ENCODE measurements at places on chromosomes 2 and 18.

DNA sequence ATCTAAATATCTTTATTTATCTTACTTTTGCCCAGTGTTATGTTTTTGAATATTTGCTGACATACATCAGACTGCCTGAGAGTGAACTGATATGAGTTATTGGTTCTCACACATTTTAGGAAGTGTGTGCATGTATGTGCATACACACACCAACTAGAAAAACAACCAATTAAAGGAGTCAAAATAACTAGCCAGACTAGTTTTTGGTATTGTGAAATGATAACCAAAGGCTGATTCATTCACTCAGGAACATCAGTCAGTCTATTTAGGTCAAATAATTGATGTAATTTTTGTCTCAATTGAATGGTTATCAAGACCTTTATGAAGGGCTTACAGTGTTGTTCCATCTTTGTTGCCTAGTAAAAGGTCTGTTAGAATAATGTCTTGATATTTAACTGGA lies 369.3 kb upstream of the VRK2 start:
- DNase-seq: no peak

GRCh38 chr2:79620679-79621078 lies 107.8 kb downstream of the CTNNA2 start:
- no peak for DNase-seq

- DNase-seq: no peak
Observed at GRCh38 chr2:228447266-228447915, 265.9 kb upstream of the SPHKAP start.

- peak; percentile 18 for DNase-seq
Observed at GRCh38 chr18:23662309-23663263, at the start of gene ANKRD29. Gene ANKRD29, minus strand, starts transcription at chr18:23662911. Its CDS starts 181 bp downstream, at chr18:23662730.

DNA sequence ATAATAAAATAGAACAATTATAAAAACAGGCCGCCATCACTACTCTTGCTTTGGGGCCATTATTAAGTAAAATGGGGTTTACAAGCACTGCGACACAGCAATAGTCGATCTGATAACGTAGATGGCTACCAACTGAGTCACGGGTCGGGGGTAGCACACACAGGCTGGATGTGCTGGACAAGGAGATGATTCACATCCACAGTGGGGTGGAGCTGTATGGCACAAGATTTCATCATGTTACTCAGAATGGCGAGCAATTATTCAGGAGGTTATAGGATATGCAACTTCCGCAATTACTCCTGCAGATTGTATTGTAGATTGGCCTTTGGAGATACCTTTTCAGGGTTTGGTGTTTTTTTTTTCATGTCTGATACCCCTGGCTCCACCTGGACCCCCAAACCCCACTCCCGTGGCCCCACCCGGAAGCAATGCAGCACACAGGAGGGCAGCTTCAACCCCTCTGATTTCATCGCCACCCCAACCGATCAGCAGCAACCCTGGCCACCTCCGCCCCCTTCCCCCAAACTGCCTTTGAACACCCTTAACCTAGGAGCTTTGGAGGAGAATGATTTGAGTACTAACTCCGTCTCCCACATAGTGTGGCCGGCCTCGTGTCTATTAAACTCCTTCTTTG lies 21.4 kb upstream of the MLPH start:
- no peak for DNase-seq

DNA sequence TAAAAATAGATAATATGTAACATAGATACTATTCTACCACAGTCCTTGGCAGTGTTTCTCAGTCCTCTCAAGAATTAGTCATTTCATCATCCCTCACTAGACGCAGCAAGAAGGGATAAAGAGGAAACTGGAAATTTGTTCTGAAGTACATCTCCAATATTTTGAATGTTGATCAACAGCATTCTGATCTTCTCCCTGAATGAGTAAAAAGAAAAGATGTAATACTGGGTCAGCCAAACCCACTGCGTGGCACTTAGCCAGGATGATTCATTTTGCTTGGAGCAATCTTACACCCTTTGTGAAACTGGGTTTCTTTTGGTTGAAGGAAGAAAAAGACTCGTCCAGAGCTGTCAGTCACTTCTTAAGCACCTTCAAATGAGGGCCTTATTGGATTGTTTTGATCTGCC lies 54.1 kb downstream of the TAF1B start:
- no peak for DNase-seq

GRCh38 chr2:30717081-30717650 lies 90.1 kb downstream of the CAPN13 start:
- no peak for DNase-seq

GRCh38 chr2:215797676-215798075 lies 215.7 kb downstream of the MREG start:
- DNase-seq: no peak

DNA sequence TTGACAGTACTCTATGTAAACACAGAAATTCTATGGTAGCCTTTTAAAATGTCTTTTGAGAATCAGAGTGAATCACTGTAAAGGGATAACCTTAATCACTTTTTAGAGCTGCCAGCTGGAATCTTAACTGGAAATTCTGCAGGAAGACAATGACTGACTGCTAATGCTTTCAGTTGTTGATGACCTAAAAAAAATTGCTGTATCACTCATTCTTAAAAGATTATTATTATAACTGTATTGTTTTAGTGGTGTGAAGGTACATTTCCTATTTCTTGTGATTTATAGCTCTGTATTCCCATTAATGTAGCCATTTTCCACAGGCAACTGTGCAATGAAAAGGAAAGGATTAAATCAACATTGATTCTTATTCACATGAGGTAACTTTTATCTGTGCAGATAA lies 260.5 kb downstream of the CALCRL start:
- DNase-seq: no peak

- DNase-seq: no peak
Observed at GRCh38 chr2:176521878-176522670, 252.8 kb downstream of the MTX2 start.

GRCh38 chr2:75503048-75503607 lies 57.6 kb downstream of the EVA1A start:
- DNase-seq: no peak

DNA sequence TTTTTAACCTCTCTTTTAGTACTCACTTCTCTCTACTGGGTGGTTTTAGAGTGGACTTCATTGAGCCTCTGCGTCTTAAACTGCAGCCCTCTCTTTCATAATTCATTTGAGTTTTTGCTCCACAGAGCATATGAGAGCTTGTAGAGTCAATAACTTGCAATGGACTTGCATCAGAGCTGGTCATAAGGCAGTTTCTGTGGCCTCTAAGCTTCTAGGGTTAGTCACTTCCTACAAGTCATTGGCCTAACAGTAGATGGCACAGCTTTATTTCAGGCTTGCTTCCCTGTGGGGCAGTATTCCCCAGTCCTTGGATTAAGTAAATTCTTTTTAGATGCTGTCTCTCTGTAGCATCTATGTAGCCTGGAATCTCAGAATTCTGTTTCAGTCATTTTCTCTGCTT lies 1435.7 kb downstream of the LRP1B start:
- DNase-seq: no peak

DNA sequence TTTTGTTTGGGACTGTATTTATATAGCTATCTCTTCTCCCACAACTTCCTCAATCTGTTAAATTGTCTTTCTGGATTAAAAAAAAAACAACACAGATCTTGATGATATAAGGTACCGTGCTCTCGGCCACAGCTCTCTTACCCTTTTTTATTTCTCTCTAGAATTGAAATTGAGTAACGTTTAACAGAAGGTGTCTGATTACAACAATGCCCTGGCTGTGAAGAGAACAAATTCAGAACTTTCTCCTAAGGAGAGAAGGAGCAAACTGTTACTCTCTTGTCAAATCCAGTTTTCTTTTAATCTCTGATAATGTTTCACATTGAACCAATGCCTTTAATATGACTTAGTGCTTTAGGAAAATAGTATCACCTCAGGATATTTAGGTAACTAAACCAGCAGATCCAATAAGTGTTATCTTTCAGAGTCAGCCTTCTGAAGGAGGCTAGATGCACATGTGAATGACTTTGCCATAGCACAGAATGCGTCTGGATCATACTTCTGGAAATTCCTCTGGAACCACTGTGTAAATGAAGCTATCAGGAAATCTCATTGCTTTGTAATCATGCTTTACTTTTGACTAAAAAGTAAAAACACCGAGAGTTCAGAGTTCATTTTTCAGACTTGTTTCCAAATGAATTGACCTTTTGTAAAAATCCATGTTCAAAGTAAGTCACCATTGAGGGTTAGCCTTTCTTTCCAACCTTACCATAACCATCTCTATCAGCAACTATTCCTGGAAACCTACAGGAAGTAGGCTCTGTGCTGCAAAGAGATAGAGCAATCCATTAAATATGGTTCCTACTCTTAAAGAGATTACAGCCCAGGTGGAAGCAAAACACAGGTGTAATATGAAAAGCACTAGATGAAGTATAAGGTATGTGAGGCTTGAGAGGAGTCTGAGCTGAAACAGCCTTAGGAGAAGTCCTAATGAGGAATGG lies 147.0 kb upstream of the OSR1 start:
- no peak for DNase-seq

All from activated B cell treated with CpG ODN at 0.5 μM for 24 hours (primary cell).